IMR-90 (cell line): ENCODE measurements at places on chromosomes 2 and 18. TPM values are rescaled to one million over a fixed set of nuclear protein-coding genes. Genes with fewer than 3 reads are reported as not detected.

Gene EMX1
- not detected in 2 replicates for total RNA-seq

Gene MROH2A
- total RNA-seq, result not detected in 2 replicates

Gene ALPG
- not detected in 2 replicates for total RNA-seq

Gene HRH4
- total RNA-seq, result not detected in 2 replicates

Gene ANKRD36B
- 11.7 and 19.4 TPM in 2 replicates for total RNA-seq

Gene EPG5
- 104 and 114 TPM in 2 replicates for total RNA-seq

Gene CHRNG
- total RNA-seq, result not detected in 2 replicates

Gene ATL2
- total RNA-seq, result 62.6 and 83.6 TPM in 2 replicates

Gene NGEF
- 1.1 TPM in 2 replicates for total RNA-seq

Gene GRHL1
- total RNA-seq, result 0.18 and 0.56 TPM in 2 replicates

Gene NPPC
- total RNA-seq, result 0.28 and 0.36 TPM in 2 replicates

Gene PRSS56
- total RNA-seq, result not detected in 2 replicates

Gene TTC32
- 1.1 and 1.9 TPM in 2 replicates for total RNA-seq

Gene EEF1B2
- 574 and 672 TPM in 2 replicates for total RNA-seq
